ENCODE measurements at places on chromosomes 4 and X. TPM values are rescaled to one million over a fixed set of nuclear protein-coding genes. Genes with fewer than 3 reads are reported as not detected.

Gene ALAS2
- not detected for total RNA-seq

GRCh38 chr4:89751416-89751815 is 85.5 kb downstream of the SNCA start:
- H3K4me1 ChIP-seq = peaks cover 14% of the 10 kb centered on the region
- H3K27ac ChIP-seq = no peak overlapping the region
- no peaks in the 10 kb centered on the region for H3K36me3 ChIP-seq
- no peaks in the 10 kb centered on the region for H3K27me3 ChIP-seq

Gene CCNI
- total RNA-seq = 396 TPM

DNA sequence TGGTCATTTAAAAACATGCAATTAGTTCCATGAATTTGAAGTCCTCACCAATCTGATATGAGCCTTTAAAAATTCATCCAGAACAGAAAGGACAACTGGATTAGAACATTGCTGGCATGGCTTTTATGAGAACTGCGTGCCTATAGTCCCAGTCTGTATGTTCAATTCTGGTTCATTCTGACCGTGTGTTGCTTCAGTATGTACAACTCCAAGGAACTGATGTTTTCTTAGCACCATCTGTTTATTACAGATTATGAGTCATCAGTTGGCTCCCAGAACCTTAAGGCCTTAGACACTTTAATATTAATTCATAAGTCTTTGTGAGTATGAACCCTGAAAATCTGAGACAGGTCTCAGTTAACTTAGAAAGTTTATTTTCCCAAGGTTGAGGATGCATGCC is 115.0 kb downstream of the CEP44 start:
- no peaks in the 10 kb centered on the region for H3K36me3 ChIP-seq
- H3K4me1 ChIP-seq = no peaks in the 10 kb centered on the region
- no peak overlapping the region for H3K4me3 ChIP-seq
- peaks cover 6% of the 10 kb centered on the region for H3K27me3 ChIP-seq

Gene ITIH6
- total RNA-seq = 0.05 TPM

Gene CXCL3
- 1.0 TPM for total RNA-seq

Gene UGT2B15
- total RNA-seq = not detected

- H3K4me3 ChIP-seq = no peak overlapping the region
- no peaks in the 10 kb centered on the region for H3K36me3 ChIP-seq
- no peak overlapping the region for H3K27ac ChIP-seq
- no peak for DNase-seq
- H3K27me3 ChIP-seq = no peaks in the 10 kb centered on the region
Measured at GRCh38 chrX:24410514-24411189, 50.2 kb downstream of the SUPT20HL1 start.

Gene CFAP299
- total RNA-seq = not detected

DNA sequence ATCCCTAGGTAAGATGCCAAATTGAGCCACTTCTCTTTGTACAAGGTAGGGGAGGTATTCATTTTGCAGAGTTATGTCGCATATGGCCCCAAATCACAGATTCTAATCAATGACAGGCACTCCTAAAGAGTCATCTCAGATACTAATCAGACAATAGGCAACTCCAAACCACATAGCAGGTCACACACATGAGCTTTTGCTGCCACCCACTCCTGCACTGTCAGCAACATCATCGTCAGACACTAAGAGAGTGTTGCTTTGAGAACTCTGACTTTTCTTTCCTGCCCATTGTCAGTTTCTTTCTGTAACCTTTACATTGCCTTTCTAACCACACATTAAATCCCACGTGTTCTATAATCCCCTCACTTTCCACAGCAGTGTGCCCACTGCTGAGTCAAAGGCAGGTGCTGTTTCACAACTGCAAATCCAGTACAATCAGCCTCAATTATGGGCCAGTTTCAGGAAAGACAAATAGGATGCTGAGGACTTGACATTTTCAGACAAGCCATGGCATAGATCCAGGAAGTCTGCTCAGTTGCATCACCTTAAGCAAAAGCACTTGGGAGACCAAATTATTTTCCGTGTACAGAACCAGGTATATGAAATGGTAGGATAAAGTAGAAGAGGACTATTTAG is 23.5 kb downstream of the TMEM31 start:
- peaks cover 3% of the 10 kb centered on the region for H3K27me3 ChIP-seq
- H3K4me3 ChIP-seq = no peak overlapping the region
- no peaks in the 10 kb centered on the region for H3K36me3 ChIP-seq
- H3K27ac ChIP-seq = no peak overlapping the region
- H3K4me1 ChIP-seq = peaks cover 31% of the 10 kb centered on the region

GRCh38 chrX:1108501-1109445 is 103.7 kb downstream of the CRLF2 start:
- H3K36me3 ChIP-seq = no peaks in the 10 kb centered on the region
- H3K4me1 ChIP-seq = peaks cover 39% of the 10 kb centered on the region
- H3K27me3 ChIP-seq = peaks cover 78% of the 10 kb centered on the region
- peak; percentile 25 for DNase-seq
- peak overlapping the region; percentile 69 for H3K4me3 ChIP-seq

Gene C1QTNF7
- not detected for total RNA-seq

DNA sequence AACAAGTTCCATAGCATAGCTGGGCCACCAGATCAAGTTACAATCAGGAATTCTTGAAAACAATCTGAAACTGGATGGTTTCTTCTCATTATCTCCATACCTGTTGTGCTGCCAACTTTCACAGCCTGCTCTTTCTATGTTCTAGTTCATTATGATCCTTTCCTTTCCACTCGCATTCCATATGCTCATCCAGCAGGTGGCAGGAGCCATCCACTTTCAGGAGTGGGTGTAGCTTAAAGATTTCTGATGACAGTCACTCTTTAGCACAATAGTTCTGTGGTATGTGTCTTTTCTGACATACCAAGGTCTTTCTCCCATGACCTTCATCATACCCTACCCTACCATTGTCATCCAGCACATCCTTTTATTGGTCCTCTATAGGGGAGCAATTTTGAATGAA is 46.4 kb downstream of the PAGE2 start:
- no peak overlapping the region for H3K4me3 ChIP-seq
- no peak overlapping the region for H3K27ac ChIP-seq

- H3K36me3 ChIP-seq = no peaks in the 10 kb centered on the region
- no peak overlapping the region for H3K4me3 ChIP-seq
- peaks cover 3% of the 10 kb centered on the region for H3K4me1 ChIP-seq
Measured at GRCh38 chr4:99811850-99812249, 4.8 kb upstream of the DAPP1 start.

GRCh38 chr4:74583089-74583700 is 138.3 kb downstream of the AREG start:
- no peak overlapping the region for H3K4me3 ChIP-seq
- H3K4me1 ChIP-seq = no peaks in the 10 kb centered on the region

Gene SULT1B1
- not detected for total RNA-seq

DNA sequence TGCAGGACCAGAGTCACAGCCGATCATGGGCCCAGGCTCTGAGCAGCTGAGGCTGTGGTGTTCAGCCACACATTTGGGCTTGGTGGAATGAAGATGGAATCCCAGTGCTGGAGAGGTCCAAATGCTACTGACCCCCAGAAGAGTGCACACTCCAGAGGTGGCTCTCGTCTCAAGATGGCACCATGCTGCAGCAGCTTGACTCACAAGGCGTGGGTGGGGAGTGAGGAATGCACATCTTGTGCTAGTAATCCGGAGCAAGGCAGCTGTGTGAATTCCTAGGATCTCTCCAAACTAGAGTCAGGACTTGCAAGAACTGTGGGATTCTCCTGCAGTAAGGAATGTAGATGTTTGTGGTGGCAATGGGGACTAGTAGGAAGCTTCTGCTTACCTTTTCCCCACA is 28.7 kb downstream of the RAB28 start:
- H3K4me1 ChIP-seq = no peaks in the 10 kb centered on the region
- peaks cover 31% of the 10 kb centered on the region for H3K36me3 ChIP-seq
- no peaks in the 10 kb centered on the region for H3K27me3 ChIP-seq
- H3K4me3 ChIP-seq = no peak overlapping the region

DNA sequence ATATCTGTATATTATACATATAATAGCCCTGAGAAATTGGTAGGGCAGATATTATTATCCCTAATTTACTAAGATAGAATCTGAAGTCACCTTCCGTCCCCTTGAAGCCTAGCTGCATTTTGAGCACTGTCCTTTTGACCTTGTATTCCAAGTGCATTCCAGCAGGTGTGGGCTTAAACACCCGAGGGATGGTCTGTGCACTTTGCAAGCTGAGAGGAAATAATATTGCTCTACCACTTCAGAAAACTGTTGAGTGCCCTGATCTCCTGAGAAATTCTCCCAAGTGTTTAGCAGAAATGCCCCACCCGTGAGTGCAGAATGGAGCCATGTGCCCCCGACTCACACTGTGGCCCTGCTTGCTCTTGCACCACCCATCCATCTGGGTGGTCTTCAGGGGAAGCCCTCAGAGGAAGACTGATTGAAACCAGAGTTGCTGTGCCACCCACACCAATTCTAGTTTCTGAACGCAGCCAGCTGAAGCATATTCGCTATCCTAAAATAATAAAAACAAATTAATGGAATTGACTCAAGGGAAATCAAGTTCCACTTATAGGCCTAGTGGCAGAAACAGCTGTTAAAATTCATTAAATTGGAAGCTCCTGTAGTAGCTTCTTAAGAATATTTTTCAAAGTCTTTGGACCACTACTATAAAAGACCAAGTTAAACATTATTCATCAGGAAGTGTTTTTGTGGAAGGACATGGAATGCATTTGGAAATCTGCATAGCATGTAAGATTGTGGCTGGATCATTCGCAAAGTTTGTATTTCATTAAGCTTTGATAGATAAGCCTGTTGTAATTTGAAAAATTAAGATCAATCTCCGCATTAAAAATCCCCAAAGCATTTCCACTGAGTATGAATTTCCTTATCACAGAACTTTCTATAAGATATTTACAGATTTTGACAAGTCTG is 41.3 kb upstream of the PRKG2 start:
- no peaks in the 10 kb centered on the region for H3K36me3 ChIP-seq
- no peaks in the 10 kb centered on the region for H3K4me1 ChIP-seq
- peaks cover 4% of the 10 kb centered on the region for H3K27me3 ChIP-seq
- no peak overlapping the region for H3K4me3 ChIP-seq
- H3K27ac ChIP-seq = no peak overlapping the region

Gene SHROOM3
- total RNA-seq = 36.4 TPM

DNA sequence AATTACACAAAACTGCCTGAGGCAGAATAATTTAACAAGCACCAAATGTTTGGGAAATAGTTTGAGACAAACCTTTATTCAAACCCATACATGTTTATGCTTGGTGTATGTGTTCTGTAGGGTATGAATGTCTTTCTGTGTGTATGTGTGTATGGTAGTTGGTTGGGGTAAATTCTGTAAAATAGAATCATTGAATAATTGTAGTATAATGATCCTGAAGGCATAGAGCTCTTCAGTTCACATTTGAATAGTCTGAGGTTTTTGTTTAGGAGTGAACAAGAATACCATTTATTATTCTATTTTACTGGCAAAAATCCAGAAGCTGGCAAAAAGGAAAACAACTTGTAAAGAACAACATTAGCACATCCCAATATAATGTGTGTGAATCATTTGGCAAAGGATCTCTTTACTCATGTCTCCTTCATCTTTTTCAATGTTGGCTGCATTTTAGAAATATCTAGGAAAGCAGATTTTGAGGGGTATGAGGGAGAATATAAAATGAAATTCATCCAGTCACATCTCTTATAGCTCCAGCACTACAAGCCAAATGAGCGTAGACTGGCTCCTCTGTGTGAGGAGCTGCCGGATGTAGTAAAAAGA is 360.0 kb downstream of the CHIC1 start:
- DNase-seq = no peak
- H3K4me3 ChIP-seq = no peak overlapping the region
- no peaks in the 10 kb centered on the region for H3K36me3 ChIP-seq
- H3K4me1 ChIP-seq = peaks cover 33% of the 10 kb centered on the region
- H3K27ac ChIP-seq = no peak overlapping the region

GRCh38 chrX:19342331-19342906 is 1.3 kb upstream of the PDHA1 start:
- H3K27ac ChIP-seq = peak overlapping the region; percentile 59
- H3K36me3 ChIP-seq = no peaks in the 10 kb centered on the region
- H3K27me3 ChIP-seq = no peaks in the 10 kb centered on the region
- H3K4me1 ChIP-seq = peaks cover 15% of the 10 kb centered on the region
